ENCODE measurements at places on chromosomes 16 and 17. TPM values are rescaled to one million over a fixed set of nuclear protein-coding genes. Genes with fewer than 3 reads are reported as not detected.

The KLHL10 gene
- total RNA-seq = 0.36 TPM

DNA sequence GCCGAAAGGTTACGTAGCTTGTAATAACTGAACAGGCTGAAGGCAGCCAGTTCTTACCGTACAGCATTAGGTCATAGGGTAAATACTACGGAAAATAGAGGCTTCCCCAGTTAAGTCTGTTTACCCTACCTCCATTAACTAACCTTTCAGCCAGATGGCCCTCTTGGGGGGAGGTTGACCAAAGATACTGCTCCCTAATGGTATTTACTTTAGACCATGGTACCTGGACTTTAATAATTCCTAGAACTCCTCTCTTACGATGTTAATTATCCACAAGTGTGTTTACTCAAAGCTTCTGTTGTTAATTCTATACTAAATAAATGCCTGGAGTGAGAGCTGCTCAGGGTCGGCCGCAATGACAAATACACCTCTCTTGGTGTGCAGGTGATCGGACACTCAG lies 9.8 kb upstream of the ADAT1 start:
- DNase-seq = no peak

DNA sequence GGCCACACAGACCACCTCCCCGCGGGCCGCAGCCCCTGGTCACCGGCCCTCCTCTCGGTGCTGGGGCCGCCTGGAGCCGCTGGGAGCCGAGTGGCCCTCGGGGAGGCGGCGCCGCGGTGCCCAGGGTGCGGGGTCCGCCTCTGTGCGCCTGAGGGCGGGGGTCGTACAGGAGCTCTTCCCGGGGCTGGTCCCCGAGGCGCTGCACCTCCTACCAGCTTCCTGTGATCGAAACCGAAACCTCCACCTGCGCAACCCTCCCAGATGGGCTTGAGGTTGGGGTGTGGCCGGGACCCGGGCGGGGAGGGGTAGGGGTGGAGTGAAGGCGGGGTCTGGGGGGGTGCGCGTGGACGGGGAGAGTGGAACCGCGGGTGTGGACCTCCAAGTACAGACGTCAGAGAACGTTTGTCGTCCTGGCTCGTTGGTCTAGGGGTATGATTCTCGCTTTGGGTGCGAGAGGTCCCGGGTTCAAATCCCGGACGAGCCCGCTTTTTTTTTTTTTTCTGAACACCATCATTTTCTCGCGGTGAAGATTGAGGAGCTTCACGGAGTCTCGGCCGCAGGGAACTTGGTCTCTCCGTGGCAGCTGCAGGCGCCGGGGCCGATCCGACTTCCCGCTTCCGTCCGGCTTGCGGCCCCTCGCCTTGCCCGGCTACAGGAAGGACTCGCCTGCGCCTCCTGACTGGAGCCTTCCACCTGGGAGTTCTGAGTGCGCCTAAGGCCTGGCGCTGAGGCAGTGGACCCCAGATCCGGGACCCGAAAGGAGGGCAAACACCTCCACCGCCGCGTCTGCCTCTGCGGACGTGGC lies 23.9 kb downstream of the ZNF213 start:
- DNase-seq = peak; percentile 98

DNA sequence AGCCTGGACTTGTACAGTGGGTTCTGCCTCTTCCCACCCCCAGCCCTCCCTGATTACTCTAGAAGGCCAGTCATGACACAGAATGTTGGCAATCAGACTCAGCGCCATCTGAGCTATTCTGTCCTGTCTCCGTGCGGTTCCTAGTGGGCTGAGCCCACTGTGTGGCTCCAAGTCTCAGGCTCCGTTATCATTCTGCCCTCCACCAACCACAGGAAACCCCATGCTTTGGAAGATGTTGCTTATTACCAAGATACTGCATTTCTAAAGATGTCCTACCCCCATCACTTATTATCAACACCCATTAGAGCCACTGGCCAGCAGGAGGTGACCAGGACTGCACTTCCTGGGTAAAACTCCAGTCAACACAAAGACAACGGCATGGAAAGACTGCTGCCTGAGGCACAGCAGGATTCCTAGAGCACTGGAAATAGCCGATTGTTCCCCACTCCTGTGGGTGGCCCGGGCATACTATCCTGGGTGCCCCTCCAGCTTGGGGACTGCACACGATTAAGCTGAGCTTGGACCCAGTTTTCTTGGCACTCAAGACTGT lies 133.6 kb downstream of the AATF start:
- no peak for DNase-seq

DNA sequence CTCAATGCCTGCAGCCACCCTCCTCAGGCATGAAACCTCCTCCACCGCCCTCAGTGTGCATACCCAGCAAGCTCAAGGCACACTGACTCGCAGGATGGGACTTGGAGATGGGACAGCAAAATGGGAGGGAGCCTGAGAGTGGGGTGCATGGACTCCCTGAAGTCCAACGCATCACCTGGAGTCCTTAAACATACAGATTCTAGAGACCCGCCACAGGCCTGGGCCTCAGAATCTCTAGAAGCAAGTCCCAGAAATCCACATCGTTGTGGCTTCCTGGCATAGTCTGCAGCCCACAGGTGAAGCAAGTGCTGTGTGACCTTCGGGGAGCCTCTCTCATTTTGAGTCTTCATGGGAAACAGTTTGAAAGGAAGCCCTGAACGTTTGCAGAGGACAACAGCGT lies 3.6 kb upstream of the TBX21 start:
- peak; percentile 14 for DNase-seq

DNA sequence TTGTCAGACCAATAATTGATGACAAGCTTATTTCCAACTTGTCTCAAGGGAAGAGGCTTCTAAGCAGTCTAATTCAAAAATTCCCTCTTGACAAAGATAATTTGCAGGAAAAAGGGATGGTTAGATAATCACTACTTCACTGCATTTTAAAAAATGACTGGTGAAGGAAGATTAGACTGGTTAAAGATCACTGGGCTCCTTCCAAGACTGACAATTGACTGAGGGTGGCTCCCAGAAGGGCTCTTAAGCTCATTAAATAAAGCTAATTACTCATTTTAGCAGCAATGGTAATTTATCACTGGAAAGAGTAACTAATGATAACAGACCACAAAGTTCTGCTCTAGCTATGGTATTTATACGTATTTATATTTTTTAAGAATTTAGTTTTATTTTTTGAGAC lies 4.4 kb upstream of the HEATR3 start:
- no peak for DNase-seq

GRCh38 chr16:47142486-47142820 lies 1.3 kb downstream of the NETO2 start:
- DNase-seq = peak; percentile 92

DNA sequence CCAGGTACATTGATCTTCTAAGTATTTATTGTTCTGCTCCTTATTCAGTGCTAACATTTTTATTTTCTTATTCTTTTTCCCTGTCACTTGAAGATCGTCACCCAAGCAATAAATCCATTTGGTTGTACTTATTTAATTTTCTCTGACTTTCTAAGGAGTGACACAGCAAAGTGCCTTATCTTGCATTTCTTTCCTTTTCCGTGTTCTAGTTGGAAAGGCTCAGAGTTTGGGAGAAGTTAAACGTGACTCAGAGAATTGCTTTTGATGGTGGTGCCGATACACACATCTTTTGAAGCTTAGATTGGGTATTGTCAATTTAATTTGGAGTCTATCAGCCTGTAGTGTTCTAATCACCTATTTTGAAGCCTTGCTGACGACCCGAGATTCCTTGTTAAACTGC lies 72.0 kb downstream of the PITPNC1 start:
- DNase-seq = no peak

GRCh38 chr17:10471858-10472257 lies 2.5 kb upstream of the MYH4 start:
- no peak for DNase-seq

DNA sequence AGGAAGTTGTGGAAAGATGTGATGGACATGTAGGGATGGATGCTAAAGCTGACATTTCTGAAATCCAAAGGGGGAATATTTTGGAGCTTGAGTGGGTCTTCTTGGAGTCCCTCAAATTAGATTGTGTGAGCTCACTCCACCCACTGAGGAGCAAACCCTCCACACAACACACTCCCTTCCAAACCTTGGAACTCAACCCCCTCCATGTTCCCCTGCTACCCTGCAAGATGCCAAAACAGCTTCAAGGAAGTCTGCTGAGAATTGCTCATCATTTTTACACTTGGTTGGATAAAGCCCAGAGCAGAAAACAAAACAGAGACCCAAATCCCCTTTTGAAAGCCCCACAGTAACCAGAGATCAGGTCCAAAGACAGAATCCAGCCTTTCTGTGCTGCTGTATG lies 103.3 kb upstream of the ERCC4 start:
- no peak for DNase-seq

The CLUH gene
- 36.2 TPM for total RNA-seq

GRCh38 chr17:58564243-58564642 lies 49.8 kb upstream of the MTMR4 start:
- no peak for DNase-seq

GRCh38 chr16:29111421-29111820 lies 126.6 kb downstream of the LAT start:
- no peak for DNase-seq

DNA sequence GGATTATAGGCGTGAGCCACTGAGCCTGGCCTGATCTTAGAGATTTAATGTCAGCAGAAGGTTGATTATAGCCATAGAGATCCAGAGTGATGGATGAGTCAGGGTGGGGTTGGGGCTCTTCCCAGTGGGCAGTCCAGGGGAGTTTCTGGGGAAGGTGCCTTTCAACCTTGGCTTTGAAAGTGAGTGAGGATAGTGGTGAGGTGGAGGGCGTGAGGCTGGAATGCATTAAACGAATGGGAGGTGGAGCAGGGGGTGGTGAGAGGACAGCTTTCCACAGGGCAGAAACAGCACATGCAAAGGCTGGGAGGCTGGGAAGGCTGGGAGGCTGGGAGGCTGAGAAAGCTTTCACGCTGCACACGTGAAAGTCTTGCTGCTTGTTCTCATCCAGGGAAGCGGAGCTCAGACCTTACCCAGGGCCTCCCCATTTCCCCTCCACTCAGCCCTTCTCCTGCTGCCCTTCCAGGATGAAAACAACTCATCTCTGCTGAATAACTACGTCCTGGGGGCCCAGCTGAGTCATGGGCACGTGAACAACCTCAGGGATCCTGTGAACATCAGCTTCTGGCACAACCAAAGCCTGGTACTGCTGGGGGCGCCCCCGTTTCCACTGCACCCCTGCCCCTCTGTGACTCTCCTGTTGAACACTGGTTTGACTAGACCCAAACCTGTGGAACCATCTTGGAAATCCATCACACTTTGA lies 22.3 kb downstream of the ADGRG5 start:
- DNase-seq = no peak

The HLF gene
- total RNA-seq = under 0.01 TPM

DNA sequence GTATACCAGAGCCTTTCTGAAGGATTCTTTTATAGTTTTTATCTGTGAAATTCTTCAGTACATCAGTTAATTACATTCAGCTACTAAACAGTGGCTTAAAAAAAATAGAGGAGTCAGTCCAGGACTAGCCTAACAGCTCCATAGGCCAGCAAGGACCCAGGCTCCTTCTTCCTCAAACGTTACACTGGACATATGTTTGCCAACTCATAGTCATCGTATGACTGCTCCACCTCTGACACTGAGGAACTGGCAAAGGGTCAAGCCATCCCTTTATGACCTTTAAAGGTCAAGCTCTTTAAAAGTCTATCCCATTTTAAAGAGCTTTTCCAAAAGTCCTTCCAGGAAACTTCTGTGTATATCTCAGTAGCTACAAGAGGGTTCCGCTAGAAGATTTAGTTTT lies 36.6 kb downstream of the PHLPP2 start:
- no peak for DNase-seq

The PPP1R27 gene
- total RNA-seq = not detected

- peak; percentile 89 for DNase-seq
Observed at GRCh38 chr16:29857133-29857760, 5.8 kb downstream of the CDIPT start.

- peak; percentile 62 for DNase-seq
Observed at GRCh38 chr17:7190276-7190917, 11.2 kb upstream of the ASGR1 start.

The SLC35G6 gene
- not detected for total RNA-seq

GRCh38 chr16:24820522-24820921 lies 25.2 kb upstream of the SLC5A11 start:
- peak; percentile 65 for DNase-seq

DNA sequence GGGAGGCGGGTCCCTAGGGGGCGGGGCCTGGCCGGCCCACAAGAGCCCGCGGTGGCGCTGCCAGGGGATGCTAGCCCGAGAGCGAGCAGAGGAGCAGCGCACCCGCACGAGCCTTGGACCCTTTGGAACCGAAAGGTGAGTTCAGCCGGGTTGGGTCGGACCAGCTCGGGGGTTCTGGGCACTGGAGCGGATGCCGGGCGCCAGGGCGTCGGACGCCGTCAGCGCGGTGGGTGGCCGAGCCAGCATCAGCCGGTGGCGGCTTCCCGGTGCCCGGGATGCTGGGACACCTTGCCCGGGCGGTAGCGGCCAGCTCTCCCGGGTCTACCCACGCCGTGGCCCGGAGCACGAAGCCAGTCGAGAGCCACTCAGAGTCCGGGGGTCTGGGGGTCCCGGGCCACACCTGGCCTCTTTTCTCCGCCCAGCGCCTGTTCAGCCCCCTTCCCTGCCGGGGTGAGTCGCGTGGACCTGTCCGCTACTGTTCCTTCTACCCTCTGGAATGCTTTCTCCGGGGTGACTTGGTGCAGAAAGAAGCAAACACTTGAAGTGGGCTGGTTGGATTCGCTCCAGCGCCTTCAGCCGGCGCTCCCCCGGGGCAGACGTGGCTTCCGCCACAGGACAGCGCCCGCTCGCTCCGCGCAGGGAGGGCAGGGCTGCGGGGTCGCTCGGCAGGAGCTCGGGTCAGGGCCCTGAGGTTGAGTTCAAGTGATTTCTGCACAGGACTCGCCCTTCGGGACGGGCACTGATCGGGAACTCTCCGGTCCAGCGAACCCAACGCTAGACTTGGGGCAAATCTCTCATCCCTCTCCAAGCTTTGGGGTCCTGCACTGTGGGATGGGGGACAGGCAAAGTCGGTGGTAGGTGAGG lies at the start of gene SCNN1G:
SCNN1G (plus strand) TSS at position 67 of the 864 bp plus-strand sequence. CDS start 3,527 bp downstream, outside the sequence.
- DNase-seq = peak; percentile 84

The POLR3K gene
- 1.4 TPM for total RNA-seq

The C17orf100 gene
- 0.72 TPM for total RNA-seq

DNA sequence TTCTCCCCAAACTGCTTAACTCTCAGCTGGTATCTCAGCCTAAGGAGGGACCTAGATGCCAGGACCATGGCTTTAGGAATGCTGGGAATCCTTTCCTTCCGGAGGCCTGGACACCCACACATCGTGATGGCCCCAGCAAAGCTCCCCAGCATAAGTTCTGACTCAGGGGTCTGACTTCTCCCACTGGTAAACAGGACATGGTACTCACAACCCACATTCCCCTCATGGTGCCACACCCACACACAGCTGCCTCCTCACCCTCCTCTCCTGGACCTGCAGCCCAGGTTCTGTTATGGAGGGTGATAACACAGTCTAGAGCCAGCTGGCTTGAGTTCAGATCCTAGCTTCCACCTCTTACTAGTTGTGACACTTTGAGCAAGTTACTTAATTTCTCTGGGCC lies 719 bp upstream of the RNF227 start:
- peak; percentile 95 for DNase-seq

The MT1G gene
- total RNA-seq = not detected

GRCh38 chr17:41167561-41167960 lies 460 bp downstream of the KRTAP4-3 start:
- no peak for DNase-seq

- DNase-seq = no peak
Observed at GRCh38 chr16:86243123-86243473, 267.2 kb upstream of the FOXF1 start.
